Skin of body (tissue), 3 donors: ENCODE measurements at places on chromosomes 7 and 10. TPM values are rescaled to one million over a fixed set of nuclear protein-coding genes. Genes with fewer than 3 reads are reported as not detected.

- no peak for DNase-seq
Measured at GRCh38 chr10:80579181-80579763, 41.6 kb downstream of the SH2D4B start.

DNA sequence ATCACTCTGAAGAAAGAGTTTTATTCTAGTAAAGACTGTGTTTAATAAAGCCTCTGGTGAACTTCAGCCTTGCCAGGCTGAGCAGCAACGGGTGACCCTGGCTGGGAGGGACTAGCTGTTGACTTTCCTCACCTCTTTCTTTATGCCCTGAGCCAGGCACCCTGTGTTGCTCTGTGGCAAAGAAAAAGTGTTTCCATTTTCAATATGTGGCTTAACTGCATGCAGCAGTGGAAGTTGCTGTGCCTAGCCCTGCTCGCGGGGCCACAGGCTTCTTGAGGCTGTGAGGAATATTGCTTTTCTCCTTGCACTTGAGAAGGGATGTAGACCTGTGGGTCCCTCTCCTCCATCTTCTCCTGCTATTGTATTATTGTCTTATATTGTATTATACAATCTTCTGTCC, 67.0 kb downstream of the CXCL12 start:
- no peak for DNase-seq

GRCh38 chr7:129257168-129257567, 32.3 kb downstream of the AHCYL2 start:
- DNase-seq, result no peak

GRCh38 chr10:63106111-63106755, 26.9 kb upstream of the NRBF2 start:
- no peak for DNase-seq

DNA sequence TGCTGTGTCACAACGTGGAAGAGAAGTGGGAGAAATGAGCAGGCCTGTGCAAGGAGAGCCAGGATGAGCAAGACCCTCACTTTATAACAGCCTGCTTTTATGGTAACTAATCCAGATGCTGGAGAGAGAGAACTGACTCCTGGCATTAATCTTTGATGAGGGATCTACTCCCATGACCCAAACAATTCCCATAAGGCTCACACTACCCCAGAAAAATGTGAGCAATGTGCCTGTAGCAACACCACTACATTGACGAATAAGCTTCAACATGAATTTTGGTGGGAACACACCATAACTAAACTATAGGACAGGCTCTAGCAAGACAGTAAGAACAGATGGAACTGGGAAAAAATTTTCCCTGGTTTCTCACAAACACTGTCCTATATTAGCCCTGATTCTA, 173.6 kb upstream of the PRSS58 start:
- DNase-seq, result no peak

DNA sequence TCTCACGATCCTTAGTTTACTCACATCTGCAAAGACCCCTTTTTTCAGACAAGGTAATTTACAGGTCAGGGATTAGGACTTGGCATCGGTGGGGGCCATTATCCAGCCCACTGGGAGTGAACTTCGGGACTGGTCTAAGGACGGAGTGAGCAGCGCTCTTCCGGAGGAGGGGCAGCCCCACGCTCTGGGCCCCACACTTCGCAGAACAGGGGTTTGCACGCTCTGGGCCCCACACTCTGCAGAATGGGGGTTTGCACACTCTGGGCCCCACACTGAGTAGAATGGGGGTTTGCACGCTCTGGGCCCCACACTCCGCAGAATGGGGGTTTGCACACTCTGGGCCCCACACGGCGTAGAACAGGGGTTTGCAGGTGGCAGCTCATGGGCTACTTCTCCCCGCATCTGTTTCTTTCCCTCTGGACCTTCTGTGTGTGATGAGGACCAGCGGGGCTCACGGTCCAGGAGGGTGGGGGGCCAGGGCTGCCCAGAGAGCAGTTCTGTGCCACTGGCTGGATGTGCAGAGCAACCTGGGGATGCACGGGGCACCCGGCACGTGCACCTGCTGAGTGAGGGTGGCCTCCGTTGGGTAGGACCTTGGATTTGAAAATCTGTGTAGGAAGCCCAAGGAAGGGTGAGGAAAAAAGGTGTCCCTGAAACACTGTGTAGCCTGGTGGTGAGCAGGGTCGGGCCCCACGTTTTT, 134.8 kb downstream of the WDR37 start:
- no peak for DNase-seq

Gene ANKRD30A
- total RNA-seq, result 0.30 TPM
